Esophagus squamous epithelium (tissue), 5 donors: ENCODE measurements at places on chromosomes 7 and 10.

DNA sequence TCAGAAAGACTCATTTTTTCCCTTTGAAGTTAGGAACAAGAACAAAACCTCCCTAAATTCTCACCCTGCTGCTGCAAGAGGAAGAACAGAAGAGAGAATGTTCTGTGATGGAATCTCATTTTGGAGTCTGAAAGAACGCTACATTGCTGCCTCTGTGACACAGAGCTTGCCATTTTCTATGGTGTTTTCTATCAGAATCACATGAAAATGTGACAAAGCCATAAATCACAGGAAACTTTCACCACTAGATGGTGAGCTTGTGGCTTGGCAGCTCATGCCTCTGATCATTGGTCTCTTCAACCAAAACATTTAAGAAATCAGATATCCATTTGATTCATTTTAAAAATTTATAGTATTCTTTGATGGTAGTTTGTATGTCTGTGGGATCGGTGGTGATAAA lies 82.9 kb downstream of the CADPS2 start:
- DNase-seq, result no peak

DNA sequence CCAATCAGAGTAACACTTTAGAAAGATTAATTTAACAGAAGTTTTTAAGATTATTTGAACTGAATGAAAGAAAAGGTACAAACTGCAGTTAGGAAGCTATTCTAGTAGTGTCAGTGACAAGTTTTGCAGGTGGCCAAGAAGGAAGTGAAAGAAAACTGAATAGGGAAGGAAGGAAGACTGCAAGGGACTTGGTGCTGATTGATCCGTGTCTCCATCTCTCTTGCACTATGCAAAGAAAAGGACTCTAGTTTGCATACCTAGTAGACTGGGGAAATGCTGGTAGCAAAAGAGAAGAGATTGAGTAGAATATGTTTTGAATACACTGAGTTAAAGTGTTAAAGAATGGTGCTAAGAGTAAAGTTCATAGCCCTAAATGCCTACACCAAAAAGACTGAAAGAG lies 33.0 kb downstream of the OR6V1 start:
- DNase-seq, result no peak

DNA sequence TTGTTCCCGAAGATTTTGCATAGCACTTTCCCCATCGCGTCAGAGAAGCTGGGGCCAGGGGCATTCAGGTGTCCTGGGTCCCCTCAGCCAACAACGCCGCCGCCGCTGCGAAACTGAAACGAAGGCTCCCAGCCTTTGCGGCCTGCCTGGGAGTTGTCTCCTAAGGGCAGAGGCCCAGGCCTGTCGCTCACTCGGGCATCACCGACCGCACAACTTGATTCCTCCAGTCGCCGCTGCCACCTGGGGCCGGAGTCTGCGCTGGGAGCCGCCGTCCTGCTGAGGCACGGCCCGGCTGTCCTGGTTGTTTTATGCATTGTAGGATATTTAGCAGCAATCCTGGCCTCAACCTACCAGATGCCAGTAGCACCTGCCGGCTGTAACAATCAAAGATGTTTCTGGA lies 22.0 kb downstream of the ZSCAN25 start:
- DNase-seq, result no peak

- no peak for DNase-seq
These were observed 147.1 kb downstream of the ELFN1 start for GRCh38 chr7:1817061-1817712.

DNA sequence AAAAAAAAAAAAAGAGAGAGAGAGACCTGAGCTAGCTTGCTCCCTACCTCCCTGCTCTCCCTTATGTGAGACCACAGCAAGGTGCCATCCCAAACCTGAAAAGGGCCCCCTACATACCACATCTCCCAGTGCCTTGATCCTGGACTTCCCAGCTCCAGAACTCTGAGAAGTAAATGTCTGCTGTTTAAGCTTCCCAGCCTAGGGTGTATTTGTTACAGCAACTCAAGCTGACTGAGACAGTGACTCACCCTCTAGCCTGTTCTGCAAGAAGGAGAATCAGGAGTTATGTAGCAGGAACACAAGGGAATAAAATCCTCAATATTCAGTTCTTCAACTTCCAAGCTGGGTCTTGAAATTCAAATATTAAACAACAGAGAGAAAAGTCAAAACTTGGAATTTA lies 52.1 kb upstream of the TMEM72 start:
- DNase-seq, result no peak

GRCh38 chr7:49860293-49860692 lies 86.9 kb downstream of the VWC2 start:
- no peak for DNase-seq

GRCh38 chr10:116000151-116000842 lies 272.7 kb downstream of the GFRA1 start:
- no peak for DNase-seq

- DNase-seq, result no peak
These were observed 8.6 kb downstream of the SHH start for GRCh38 chr7:155803418-155804376.

DNA sequence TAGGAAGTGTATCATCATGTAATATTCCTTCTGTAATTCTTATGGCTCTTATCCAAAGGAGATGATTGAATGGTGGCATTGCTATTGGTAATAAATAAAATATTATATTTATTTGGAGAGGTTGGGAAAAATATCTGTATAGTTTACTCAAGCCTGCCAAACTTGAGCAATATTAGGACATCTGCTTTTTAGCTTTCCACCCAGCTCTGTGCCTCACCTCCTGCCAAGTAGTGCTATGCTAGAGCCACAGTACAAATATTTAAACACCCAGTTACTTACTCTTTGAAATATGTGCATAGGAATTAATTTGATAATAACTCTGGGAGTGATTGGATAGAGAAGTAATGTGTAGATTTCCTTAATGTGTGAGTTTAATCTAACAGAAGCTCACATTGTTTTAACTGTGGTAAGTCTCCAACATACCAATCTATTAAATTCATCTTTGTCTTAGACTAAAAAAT lies 129.2 kb downstream of the BBS9 start:
- DNase-seq, result no peak

GRCh38 chr10:70682920-70683600 lies 10.8 kb downstream of the ADAMTS14 start:
- no peak for DNase-seq

DNA sequence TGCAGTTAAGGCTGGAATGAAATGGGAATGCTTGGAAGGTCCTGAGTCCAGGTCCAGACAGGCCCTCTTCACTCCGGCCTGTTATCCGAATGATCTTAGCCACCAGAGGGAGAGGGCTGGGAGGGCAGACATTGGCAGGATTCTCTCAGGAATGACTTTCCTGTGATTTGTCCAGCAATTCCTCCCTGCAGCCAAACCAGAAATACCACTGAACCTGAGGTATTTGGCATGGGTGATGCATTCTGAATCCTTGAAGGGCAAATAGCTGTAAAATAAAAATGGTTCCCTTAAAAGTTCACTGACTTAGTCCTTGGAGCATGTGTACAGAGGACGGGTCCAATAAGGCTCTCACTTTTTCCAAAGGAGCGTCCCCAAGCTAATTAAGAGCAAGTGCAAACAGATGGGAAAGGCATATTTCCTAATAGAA lies 77.5 kb upstream of the HABP2 start:
- no peak for DNase-seq

GRCh38 chr10:17022466-17022825 lies 107.2 kb downstream of the CUBN start:
- no peak for DNase-seq

- no peak for DNase-seq
These were observed 506.4 kb upstream of the C7orf33 start for GRCh38 chr7:148084138-148084537.

- no peak for DNase-seq
These were observed 288.9 kb downstream of the PARD3 start for GRCh38 chr10:34526186-34526585.

DNA sequence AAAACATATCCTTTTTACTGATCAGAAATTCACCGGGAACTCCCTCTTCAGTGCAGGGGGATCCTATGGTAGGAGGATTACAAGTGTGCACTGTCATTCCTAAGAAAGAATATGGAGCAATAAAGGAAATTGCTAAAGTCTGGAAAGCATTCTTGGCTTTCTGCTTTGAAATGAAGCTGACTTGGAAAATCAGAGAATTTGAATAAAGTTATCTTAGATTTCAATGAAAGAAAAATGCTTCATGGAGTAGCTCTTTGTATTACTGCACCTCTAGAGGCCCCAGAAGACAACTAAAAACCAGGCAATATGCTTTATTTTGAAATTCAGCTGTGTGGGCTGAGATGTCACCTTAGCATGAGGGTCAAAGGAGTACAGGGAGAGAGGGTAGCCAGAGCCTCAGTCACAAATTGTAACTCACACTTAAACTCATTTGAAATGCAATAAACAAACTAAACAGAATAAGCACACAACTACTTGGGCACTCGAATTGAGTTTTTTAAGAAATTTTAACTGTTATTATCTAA lies 102.5 kb downstream of the IMMP2L start:
- no peak for DNase-seq

- no peak for DNase-seq
These were observed 41.4 kb upstream of the SMARCD3 start for GRCh38 chr7:151289891-151290290.

DNA sequence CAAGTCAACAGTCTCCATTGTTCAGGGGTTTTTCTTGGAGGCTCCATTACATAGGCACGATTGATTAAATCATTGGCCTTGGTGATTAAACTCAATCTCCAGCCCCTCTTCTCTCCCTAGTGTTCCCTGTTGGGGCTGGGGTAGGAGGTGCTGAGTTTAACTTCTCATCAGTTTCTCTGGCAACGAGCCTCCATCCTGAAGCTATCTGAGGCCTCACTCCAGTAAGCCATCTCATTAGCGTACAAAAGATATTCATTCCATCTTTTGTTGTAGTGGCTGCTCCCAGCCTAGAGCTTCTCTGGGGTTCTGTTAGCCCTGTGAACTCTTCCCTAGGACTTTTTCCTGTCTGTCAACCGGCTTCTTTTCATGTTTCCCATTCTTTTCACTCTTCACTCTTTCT lies 11.6 kb downstream of the TYW1 start:
- DNase-seq, result no peak

DNA sequence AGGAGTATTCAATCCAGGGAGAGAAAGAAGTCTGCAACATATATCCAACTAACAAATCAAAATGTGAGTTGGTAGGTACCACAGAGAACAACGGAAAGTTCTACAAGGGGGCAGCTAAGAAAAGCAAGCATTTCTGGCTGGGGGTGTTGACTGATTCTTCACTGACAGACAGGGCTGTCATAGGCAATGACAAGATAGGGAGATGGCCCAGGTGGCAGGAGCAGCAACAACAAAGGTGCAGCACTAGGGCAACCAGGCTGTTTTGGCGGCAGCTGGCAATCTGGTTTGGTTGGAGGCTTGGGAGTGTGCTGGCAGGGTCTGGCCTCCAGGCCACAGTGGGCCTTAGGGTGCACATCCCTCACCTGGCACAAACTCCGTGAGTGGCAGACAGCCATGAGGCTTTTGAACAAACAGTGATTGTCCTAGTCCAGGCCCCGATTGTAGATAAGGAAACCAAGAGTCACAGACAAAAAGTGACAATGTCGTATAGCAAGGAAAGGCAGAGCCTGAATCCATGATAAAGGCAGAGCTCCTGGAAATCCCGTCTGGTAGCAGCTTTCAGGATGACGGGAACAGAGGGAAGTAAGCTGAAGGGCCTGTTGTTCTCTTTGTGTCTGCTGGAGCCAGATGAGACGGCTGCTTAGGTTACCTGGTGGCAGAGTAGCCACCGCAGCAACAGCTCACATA lies 28.4 kb downstream of the DPCD start:
- no peak for DNase-seq

- no peak for DNase-seq
These were observed 33.0 kb downstream of the TMEM106B start for GRCh38 chr7:12244129-12244528.

DNA sequence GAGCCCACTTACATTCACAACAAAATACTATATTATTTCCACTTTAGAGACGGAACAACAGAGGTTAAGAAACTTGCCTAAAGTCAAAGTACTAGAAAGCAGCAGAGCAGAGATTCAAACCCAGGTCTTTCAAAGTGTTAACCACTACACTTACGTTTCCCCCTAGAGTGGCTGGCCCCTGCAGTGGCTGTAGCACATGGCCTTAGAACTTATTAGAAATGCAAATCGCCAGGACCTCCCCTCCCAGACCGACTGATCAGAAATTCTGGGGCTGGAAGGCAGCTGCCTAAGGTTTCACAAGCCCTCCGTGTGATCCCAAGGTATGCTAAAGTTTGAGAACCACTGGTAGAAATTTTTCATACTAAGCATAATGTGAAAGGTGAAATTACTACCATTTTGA lies 8.1 kb downstream of the MPP7 start:
- DNase-seq, result no peak

GRCh38 chr7:135808206-135808605 lies 59.6 kb upstream of the FAM180A start:
- no peak for DNase-seq

- DNase-seq, result no peak
These were observed 76.0 kb downstream of the TYW1B start for GRCh38 chr7:72751978-72752377.

- no peak for DNase-seq
These were observed 121.7 kb downstream of the PRPF18 start for GRCh38 chr10:13708256-13708990.

- DNase-seq, result no peak
These were observed 263.4 kb downstream of the CDC14C start for GRCh38 chr7:49187543-49188268.

GRCh38 chr7:42012786-42013360 lies 224.1 kb downstream of the GLI3 start:
- DNase-seq, result no peak

DNA sequence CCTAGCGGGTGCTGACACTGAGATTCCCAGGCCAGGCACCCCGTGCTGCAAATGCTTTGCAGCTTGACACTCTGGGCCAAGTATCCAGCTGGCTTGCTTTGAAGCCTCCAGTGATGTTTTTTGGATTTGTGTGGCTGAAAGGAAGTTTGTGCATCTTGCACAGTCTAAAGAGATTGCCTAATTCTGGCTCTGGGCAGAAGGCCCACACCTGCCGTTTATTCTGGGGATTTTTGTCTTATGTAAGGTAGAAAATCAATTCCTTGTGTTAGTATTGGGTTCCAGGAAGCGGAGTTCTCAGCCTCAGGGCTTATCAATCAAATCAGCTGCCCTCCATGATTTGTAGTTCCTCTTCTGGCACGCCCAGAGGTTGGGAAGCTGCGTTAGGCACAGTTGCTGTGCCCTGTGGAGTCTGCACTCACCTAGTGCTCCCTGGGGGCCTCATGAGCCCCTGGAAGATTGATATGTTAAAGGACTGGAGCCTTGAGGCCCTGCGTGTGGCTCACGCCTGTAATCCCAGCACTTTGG lies 8.4 kb upstream of the PURB start:
- DNase-seq, result no peak

DNA sequence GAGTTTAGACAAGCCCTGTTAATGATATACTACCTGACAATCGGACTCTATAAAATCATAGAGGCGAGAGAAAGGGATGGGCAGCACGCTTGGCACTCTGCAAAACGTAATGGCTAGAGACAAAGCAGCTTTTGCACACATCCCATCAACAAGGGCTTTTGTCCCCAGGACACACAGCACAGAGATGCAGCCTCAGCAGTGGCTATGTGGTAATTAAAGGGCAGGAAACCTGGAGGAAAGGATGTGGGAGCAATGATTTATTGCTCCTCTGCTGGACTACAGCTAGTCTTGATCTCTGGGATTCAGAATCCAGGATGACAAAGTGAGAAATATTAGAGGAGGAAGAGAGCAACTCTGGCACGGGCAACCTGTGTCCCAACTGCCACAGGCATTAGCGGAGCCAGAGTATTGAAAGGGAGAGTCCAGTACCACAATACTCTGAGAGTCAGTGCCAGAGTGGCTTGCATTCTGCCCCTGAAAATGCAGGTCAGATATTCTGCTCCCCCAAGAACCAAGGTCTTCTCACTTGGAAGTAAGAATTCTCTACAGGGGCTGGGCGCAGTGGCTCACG lies 96.5 kb downstream of the ARMH3 start:
- no peak for DNase-seq
